ENCODE measurements at places on chromosomes 5 and 9. TPM values are rescaled to one million over a fixed set of nuclear protein-coding genes. Genes with fewer than 3 reads are reported as not detected.

MYMK gene
- total RNA-seq = not detected

SVEP1 gene
- total RNA-seq = 0.81 TPM

SMARCA2 gene
- total RNA-seq = 34.8 TPM

CHMP5 gene
- total RNA-seq = 39.3 TPM

DNA sequence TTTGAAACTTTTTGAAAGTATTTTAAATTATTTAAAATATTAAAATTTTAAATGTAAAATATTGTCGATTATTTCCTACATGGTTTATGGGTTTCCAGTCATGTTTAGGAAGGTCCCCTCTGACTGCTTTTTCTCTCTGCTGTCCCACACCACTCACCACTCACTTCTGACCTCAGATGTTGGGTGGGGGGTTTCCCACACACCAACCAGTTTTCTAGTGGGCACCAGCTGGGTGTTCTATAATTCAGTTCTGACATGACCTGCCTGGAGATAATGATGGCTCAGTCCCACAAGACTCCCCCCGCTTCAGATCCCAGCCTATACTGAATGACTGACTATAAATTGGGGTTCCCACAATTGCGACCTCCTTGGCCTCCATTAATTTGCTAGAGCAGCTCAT is 310.4 kb downstream of the GADD45G start:
- H3K36me3 ChIP-seq = no peaks in the 10 kb centered on the region
- DNase-seq = no peak
- H3K4me3 ChIP-seq = no peak overlapping the region
- H3K27ac ChIP-seq = no peak overlapping the region

- no peaks in the 10 kb centered on the region for H3K27me3 ChIP-seq
- H3K36me3 ChIP-seq = no peaks in the 10 kb centered on the region
- H3K27ac ChIP-seq = no peak overlapping the region
- H3K4me3 ChIP-seq = no peak overlapping the region
- no peak for DNase-seq
These were observed 38.0 kb upstream of the RETREG1 start for GRCh38 chr5:16654647-16655334.

Data from K562 (cell line).